ENCODE measurements at places on chromosomes 16 and 17.

GRCh38 chr17:76701471-76701967 lies 9.2 kb downstream of the MXRA7 start:
- DNase-seq: no peak

DNA sequence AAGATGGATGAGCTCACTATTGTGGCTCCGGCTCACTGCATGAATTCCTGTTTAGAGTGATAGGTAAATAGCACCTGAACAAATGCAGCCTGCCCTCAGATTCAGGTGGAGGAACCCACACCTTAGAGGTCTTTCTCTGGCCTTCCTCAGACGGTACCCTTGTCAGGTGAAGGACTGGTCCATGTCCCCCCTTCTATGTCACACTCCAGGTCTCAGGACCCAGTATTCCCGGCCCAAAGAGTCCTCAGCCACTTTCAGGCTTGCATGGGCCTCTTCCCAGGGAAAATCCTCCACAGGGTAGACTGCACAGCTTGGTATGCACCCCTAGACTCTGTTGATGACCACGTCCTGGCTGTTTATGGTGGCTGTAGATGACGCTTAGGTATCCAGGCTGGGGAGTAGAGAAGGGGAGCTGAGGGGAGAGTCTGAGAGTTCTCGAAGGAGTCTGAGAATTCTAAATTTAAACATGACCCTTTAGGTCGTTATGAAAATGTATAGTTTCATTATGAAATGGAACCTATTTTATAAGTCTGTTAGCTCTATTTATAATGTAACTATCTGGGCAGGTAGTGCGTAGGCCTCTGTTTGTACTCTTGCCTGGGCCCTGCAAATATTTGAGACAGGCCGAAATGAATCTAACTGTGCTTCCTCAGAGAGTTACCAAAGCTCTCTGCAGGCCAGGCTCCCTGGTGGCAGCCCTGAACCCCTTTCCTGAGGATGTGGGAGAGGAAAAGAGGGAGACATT lies 32.5 kb upstream of the CCR7 start:
- no peak for DNase-seq

- no peak for DNase-seq
Observed at GRCh38 chr17:35879773-35880654, at the start of gene CCL5. Gene CCL5 (minus strand): TSS chr17:35880360.

GRCh38 chr17:19590451-19590850 lies 56.8 kb downstream of the SLC47A1 start:
- no peak for DNase-seq

GRCh38 chr16:30889721-30890120 lies 4.2 kb downstream of the BCL7C start:
- no peak for DNase-seq

DNA sequence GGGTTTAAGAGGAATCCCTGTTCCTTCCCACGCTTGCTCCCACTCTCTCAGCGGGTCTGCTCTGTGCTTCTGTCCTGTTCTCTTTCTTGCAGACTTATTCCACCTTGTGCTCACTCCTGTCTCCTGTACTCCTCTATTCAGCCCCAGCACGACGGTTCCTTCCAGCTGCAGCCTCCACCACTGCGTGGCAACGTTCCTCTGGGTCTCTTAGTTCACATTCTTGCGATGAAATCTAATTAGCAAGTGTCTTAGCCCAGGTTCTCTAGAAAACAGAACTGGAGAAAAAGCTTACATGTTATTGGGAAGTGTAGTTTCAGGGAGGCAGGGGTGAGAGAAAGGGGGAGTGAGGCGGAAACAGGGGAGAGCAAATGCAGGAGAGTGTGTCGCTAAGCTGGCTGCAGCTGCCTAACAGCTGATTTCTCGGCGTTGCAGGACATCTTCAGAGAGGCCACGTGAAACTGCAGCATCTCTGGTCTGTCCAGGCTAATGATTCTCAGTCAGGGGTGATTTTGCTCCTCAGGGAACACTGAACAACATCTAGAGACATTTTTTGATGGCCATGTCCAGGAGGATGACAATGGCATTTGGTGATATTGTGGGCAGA lies 213.2 kb upstream of the NLRP1 start:
- no peak for DNase-seq

DNA sequence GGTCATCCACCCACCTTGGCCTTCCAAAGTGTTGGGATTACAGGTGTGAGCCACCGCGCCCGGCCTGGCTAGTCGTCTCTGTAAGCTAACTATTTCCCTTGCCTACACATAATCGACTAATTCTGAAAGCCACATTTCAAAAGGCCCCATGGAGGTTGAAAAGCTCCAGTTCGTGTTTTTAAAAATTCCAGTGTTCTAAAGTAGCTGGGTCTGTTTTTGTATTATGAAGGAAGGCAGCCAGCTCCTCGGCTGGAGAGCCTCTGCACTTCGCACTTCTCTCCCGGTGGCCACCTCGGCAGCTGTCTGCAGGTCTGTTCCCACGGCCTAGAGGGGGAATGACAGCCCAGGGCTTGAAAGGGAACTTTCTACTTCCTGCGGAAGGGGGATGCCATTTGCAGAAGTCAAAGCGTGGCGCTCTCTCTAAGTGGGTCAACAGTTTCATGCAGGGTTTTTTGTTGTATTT lies 16.9 kb downstream of the HASPIN start:
- DNase-seq: no peak

DNA sequence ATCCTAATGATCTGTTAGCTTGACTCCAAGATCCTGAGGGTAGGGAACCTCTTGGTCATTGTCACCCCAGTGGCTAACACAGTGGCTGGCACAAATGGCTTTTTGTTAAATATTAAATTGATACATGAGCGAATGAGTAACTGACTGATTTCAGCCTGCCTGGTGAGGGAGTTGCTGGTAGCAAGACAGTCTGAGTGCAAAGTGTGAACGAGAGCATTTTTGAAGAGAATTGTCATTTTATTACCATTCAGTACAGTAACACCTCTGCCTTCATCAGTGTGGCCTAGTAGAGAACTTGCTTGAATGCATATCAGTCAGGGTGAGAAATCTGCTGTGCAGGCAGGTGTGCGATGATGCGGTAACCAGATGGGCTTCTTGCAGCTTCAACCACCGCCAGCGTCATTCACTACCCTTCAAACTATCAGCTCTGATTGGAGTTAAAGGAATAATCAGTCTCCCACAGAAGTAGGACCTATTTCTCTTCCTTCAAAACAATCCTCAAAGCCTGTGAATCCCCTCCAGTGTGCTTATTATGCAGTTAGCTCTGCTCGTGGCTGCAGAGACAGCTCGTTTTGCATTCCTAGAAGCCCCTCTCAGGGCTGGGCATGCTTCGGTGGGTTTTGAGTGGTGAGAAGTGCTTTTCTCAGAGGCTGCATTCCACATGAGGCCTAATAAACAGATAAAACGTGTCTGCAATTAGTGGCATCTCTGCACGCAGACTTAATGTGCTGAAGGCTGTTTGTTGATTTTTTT lies 29.0 kb downstream of the HEXIM2 start:
- no peak for DNase-seq

DNA sequence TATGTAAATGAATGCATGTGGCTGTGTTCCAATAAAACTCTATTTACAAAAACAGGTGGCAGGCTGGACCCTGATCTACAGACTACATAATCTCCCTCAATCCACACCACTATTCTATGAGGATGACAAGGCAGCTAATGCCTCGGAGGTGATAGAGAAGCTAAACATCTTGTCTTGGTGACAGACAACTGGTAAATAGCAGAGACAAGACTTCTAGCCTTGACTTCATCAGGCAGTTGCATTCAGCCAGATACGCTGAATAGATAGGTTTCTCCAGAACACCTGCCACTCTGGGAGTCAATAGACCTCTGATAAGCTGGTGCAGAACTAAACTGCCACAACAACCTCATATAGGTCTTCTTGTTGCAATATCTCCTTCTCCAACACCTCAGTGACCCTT lies 3.3 kb downstream of the ATPAF2 start:
- no peak for DNase-seq
